ENCODE measurements at places on chromosomes 16 and 17.

- DNase-seq, result no peak
Observed at GRCh38 chr17:47888293-47888692, 7.7 kb upstream of the SP2 start.

DNA sequence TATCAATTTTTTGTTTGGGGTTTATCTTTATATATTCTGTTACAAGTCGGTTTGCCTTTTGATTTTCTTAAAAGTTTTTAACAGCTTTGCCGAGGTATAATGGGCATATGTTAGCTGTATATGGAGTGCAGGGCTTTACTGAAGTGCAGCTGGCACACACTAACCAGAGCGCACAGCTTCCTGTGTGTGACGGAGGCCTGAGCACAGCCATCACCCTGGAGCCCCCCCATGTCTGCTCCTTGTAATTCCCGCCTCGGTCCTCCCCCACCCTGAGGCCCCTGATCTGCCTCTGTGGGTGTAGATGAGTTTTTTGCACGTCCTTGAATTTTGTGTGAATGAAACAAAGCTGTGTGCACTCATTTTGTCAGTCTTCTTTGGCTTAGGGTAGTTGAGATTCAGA is 60.1 kb upstream of the ZNF750 start:
- no peak for DNase-seq

DNA sequence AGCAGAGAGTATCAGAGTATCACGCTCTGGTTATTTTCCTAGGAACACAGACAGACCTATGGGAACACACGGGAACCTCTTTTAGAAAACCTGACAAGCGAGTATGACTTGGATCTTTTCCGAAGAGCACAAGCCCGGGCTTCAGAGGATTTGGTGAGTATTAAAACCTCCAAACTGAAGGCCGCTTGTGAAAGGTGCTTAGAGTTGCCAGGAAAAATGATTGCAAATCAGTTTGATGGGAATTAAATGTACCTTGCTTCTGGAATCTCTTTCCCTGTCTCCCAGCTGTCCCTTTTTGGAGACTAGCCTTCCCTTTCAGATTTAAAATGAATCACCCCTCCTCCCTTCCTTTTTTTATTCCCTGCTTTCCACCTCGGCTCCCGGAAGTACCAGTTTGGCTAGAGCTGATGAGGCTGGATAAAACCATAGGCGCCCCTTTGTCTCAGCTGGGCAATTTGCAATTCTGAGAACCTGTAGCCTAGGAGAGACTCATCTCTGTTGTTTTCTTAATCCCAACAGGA is 27.3 kb downstream of the KAT7 start:
- DNase-seq, result no peak

- no peak for DNase-seq
Observed at GRCh38 chr17:33908363-33909064, 346.6 kb upstream of the CCL2 start.

- DNase-seq, result no peak
Observed at GRCh38 chr16:15765880-15766279, 90.9 kb downstream of the MYH11 start.

DNA sequence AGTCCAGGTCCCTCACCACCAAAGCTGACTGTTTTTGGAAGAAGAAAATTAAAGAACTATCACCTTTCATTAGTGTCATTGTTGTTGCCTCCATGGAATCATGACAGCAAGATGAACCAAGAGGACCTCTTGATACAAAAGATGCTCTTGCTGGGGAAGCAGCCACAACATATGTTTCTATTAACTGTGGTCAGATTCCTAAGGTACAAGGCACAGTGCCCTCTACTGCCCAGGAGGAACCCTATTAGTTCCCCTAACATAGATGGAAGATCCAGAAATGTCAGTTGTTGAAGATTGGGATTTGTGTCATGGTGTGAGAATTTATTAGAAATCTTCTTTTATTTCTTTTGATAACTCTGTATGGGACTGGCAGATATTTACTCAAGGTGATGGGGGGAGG is 188.2 kb upstream of the ANKFN1 start:
- DNase-seq, result no peak

DNA sequence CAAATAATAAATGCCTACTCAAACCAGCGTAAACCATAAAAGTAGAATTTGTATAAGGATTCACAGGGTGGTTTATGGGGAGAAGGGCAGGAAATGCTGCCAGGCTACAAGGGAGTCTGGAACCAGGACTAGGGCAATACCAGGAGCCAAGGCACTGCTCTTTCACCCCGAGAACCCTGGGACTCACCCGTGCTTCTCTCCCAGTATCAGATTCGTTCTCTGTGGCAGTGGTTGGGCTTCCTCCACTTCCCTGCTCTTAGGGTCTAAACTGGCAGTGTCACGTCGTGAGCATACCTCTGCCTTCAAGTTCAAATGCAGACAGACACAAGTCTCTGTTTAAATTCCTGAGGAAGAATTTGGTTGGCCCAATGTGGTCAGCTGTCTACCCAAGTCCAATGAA is 49.3 kb downstream of the PRKCA start:
- no peak for DNase-seq

GRCh38 chr16:81155769-81156168 is 59.6 kb upstream of the GCSH start:
- DNase-seq, result no peak

DNA sequence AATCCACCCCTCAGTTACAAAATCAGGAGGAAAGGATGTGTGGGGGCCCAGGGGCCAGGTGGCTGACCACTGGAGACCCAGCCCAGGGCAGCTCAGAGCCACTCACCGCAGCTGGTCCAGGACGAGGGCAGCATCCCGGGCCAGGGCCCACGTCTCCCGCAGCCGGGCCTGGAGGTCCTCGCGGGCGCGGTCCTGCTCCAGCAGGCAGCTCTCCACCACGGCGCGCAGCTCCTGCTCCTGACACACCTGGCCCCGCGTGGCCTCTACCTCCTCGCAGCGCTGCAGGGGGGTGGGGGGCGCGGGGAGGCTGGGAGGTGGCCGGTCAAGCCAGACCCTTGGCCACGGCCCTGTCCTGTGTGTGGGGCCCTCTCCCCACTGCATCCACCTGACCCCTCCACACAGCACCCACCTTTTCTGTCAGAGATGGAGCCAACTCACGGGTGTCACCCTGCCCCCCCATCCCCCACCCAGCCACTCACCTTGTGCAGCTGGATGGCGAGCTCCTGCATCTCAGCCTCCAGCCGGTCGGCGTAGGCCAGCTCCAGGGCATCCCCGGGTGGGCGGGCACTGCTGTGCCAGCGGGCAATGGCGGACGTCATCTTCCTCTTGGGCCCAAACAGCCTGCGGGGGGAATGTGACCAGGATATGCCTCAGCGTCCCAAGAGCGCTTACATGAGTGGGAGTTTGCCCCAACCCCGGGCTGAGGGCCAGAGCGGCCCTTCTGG is 5.1 kb downstream of the NUDT16L1 start:
- no peak for DNase-seq

DNA sequence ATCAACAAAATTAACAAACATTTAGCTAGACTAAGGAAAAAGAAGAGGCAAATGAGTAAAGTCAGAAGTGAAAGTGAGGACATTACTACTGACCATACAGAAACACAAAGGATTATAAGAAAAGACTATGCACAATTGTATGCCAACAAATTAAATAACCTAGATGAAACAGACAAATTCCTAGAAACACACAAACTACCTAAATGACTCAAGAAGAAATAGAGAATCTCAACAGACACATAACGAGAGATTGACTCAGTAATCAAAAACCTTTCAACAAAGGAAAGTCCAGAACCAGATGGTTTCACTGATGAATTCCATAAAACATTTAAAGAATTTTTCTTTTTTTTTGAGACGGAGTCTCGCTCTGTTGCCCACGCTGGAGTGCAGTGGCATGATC is 35.7 kb upstream of the MYLK3 start:
- no peak for DNase-seq

- no peak for DNase-seq
Observed at GRCh38 chr17:17856386-17856785, 19.6 kb upstream of the SREBF1 start.

DNA sequence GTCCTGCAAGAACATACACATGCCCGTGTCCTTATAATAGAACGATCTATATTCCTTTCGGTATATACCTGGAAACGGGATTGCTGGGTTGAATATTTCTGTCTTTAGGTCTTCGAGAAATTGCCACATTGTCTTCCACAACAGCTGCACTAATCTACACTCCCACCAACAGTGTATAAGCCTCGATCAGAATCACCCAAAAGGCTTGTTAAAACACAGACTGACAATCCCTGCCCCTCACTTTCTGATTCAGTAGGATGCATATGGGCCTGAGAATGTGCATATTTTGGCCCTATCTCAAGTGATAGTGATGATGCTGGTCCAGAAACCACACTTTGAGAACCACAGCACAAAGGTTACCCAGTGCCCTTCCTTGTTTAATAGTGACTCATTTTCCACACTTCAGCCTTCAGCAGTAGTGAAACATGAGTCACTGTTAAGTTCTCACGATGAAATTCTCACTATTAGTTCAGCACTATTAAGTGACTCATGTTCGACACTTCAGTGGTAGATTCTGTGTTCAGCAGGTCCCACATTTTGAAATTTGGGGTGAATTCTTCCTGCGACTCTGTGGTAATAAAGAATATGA is 215.6 kb downstream of the GRIN2A start:
- no peak for DNase-seq

- DNase-seq, result no peak
Observed at GRCh38 chr16:82874271-82874670, 247.5 kb downstream of the CDH13 start.

DNA sequence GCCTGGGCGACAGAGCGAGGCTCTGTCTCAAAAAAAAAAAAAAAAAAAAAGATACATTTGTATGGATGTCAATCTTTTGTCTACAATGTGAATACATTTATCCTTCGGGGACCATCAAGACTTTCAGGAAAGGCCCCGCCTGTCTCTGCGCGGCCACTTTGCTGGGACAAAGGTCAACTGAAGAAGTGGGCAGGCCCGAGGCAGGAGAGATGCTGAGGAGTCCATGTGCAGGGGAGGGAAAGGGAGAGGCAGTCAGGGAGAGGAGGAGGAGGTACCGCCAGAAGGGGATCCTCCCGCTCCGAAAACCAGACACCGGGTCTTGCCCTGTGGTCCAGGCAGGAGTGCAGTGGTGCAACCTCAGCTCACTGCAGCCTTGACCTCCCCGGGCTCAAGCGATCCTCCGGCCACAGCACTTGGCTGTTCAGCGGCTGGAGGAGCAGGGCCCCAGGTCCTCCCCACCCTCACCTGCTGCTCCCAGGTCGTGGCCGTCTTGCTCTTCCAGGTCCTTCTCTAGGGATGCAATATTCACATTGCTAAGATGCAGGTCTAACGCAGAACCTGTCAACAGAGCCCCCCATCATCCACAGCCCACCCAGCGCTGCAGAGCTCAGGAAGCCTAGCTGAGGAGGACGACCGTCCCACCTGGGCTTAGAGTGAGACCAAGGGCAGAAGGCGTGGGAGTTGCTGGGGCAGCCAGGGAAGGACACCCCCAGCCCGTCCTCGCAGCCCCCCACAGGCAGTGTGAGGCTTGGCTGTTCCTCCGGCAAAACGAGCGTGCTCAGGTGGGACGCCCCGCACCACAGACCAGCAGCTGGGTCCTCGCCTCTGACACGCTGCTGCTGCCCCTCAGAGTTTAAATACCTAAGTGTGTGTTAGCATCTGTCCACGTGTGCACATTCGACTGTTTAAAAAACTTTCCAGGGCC is 19.6 kb downstream of the GNPTG start:
- no peak for DNase-seq

DNA sequence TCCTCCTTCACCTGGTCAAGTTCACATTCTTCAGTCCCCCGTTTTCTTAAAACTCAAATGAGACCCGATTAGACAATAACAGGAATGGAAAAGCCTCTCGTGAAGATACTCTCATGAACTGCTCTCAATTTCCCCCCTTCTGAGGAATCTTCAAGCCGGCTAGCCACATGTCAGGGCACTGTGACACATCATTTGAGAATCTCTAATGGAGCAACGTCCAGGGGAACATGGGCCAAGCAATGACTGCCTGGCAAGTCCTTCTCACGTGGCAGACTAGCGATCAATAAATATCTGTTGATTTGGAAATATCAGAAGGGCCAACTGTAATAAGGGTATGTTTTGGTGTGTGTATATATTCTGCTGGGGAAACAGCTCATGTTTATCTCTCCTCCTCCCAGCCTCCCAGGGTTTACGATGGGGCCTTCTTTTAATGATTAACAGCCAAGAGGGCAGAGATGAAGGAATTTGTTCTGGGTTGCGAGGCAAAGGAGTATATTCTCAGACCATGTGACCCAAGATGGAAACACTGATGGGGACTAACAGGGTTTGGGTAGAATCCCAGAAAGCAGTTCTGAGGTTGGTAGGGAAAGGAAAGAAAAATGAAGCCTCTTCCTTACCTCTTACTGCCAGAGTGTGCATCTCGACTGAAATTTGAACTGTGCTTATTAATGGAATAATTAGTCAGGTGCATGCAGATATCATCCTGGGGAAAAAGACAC is 21.4 kb downstream of the TTLL6 start:
- DNase-seq, result peak; percentile 62

GRCh38 chr16:84563786-84564420 is 54.0 kb downstream of the COTL1 start:
- no peak for DNase-seq

DNA sequence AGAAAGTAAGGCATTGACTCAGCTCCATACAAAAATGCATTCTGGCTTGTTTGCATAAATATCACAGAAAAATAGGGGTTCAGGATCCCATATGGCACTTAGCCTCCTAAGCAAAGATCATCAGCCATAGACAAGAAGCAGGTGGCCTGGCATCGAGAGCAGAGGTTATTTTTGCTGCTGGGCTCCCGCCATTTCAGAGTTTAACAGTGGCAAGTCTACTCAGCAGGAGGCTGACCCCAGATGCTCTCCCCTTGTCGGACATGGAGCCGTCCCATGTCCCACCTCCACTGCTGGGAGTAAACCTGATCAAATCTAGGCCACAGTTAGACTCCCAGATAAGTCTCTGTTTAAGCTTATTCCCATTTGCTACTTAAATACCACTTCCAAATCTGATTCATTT is 269.1 kb downstream of the FTO start:
- DNase-seq, result no peak

DNA sequence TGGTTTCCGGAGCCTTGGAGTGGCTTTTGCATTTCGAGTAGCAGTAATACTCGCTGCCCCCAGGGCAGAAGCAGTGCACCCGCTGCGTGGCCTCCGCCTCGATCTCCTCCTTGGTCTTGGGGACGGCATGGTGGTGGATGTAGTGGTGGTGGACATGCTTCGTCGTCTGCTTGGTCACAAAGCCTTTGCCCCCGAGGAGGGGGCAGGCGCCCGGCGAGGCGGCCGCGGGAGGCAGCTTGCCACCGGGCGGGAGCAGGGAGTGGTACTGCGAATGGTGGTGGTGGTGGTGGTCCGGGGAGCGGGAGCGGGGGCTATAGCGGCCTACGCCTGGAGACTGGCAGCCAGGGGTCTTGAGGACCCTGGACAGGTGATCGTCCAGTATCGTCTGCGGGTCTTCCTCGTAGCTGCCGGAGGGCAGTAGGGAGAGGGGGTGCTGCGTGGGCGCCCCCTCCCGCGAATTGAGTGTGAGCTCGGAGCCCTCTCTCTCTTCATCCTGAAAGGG is 24.1 kb downstream of the AXIN2 start:
- no peak for DNase-seq

- DNase-seq, result no peak
Observed at GRCh38 chr16:88022076-88023042, 71.1 kb downstream of the BANP start.
